ENCODE measurements at places on chromosomes 6 and 20. TPM values are rescaled to one million over a fixed set of nuclear protein-coding genes. Genes with fewer than 3 reads are reported as not detected.

ZNF165 gene
- total RNA-seq: 6.0 TPM

BEND6 gene
- total RNA-seq: not detected

DNA sequence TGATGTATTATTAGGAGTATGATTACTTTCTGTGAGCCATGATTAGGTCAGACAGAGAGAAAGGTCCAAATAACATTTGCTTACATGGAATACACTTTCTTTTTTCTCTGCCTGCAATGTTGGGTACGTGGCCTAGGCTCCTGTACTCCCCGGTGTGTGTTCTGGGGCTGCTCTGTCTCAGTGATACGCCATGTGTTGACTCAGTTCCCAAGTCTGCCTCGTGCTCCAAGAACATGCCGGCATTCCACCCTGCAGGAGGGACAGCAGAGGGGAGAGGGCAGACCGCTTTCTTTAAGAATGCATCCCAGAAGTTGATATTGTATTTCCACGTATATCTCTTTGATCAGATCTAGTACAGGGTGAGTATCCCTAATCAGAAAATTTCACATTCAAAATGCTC, 33.3 kb upstream of the THBS2 start:
- no peak for DNase-seq

- DNase-seq: no peak
These were observed 105.4 kb downstream of the FYN start for GRCh38 chr6:111767752-111768430.

GRCh38 chr6:55617272-55617671, 38.3 kb upstream of the HMGCLL1 start:
- DNase-seq: no peak

DNA sequence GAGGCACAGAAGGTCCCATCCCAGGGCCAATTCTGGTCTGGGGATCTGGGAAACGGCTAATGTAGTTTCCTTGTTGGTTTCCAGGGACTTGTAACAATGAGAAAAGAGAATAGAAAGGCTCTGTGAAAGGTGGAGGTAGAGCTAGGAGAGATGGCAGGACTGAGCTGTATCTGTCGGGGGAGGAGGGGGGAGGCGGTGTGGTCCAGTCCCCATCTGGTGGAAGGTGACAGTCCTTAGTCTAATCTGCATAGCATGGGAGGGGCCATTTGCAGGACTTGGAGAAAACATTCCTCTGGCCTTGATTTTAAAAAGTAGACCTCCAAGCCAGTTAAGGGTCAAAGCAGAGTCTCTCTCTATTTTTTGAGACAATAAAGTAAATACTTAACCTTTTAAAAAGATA, 137.1 kb downstream of the DNAH8 start:
- DNase-seq: no peak

DNA sequence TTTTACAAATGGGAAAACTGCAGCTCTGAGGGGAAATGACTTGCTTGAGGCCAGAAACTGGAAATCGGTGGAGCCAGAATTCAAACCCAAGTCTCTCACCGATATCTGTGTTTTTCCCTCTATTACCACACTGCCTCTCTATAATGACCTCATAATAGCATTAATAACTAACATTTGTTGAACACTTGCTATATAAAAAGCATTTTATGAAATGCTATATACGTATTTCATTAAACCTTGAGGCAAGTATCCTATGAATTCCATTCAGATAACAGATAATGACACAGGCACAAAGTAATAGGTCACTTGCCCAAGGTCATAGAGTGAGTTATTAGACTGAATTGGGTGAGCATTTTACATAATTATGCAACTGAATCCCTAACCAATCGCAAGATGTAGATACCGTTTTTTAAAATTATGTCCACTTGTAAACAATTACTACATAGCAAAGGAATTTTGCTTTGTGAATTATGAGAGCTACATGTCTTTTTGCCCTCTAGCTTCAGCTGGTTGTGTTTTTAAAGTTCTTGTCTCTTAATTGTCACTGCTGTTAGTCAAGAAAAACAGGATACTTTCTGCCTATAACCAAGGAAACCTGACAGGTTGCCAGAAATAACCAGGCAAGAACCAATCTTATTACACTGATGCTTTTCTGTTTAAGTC, 4.7 kb downstream of the DSN1 start:
- no peak for DNase-seq

COL9A1 gene
- not detected for total RNA-seq

DNA sequence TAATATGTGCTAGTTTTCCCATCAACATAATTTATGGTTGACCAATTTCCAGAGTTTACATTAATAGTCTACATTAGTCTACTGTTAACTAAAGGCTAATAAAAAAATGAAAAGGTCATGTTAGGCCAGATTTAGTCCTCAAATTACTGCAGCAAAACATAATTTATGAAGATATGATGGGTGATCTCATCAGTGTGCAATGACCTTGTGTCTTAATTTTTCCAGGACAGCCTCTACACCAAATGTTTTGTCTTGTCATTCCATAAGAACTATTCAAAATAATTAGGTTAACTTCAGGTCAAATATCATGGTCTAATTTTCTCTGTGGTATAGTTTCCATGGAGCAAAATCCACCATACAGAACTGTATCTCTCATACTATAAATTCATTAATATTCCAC, 234.2 kb downstream of the COL12A1 start:
- DNase-seq: no peak

- DNase-seq: no peak
These were observed 141.1 kb upstream of the FOXQ1 start for GRCh38 chr6:1170794-1171193.

HSPA1A gene
- total RNA-seq: 27.1 TPM

RHAG gene
- not detected for total RNA-seq

- no peak for DNase-seq
These were observed 1.2 kb downstream of the REM1 start for GRCh38 chr20:31476294-31476585.

SIRPB2 gene
- not detected for total RNA-seq
